ENCODE measurements at places on chromosomes 3 and 15.

- no peak for DNase-seq
Observed at GRCh38 chr3:84110787-84111186, 848.0 kb upstream of the CADM2 start.

GRCh38 chr3:171396048-171396447, 64.2 kb downstream of the TNIK start:
- no peak for DNase-seq

GRCh38 chr3:52532838-52533622, 627 bp downstream of the NT5DC2 start:
- DNase-seq: peak; percentile 58

GRCh38 chr15:77017091-77017660, 22.2 kb downstream of the PSTPIP1 start:
- no peak for DNase-seq

GRCh38 chr3:196867155-196867506, 589 bp upstream of the SENP5 start:
- DNase-seq: no peak

DNA sequence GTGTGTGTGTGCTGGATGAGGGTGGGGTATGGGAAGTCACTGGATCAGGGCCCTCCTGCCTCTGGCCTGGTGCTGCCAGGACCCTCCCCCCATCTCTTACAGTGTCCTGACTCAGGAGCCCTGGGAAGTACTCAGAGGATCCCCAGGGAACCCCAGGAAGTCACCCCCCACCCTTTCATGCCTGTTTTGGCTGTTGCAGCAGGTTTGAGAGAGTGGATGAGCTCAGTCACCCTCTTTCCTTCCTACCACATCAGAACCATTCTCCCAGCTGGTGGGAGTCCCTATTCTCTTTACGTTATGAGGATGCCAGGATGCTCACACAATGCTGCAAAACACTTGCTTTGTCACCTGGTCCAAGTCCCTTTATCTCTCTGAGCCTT, 59.0 kb downstream of the BDH1 start:
- no peak for DNase-seq

DNA sequence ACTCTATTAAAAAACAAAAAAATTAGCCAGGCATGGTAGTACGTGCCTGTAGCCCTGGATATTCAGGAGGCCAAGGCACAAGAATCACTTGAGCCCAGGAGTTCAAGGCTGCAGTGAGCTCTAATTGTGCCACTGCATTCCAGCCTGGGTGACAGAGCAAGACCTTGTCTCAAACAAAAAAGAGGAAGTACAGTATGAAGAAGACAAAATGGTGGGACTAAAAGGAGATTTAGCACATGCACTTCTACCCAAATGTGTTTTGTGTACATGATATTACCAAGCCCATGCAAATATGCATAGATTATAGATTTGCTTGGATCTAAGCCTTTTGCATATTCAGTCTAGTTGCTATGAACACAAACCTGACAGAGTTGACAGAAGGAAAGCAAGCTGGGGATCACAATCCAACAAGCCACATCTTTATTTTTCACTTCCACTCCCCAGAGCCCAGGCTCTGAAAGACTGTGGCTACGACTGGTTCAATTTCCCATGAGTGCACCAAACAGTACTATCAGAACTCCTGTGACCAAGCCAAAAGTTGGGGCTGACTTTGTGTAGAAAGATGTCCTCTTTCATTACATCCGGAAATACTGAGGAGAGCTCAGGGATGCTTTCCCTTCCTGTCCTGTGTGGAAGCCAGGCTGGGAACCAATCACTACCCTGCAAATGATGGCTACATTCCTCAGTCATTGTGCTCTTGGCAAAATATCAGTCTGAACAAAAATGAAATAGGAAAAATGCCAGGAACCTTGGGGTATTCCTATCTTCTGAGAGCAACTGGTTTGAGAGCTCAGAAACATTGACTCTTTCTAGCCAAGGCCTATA, 49.4 kb downstream of the TGM4 start:
- DNase-seq: no peak

GRCh38 chr3:188940573-188940932, 231.2 kb upstream of the TPRG1 start:
- no peak for DNase-seq

- no peak for DNase-seq
Observed at GRCh38 chr3:117103675-117104074, 394.1 kb downstream of the TUSC7 start.

GRCh38 chr3:133797396-133798105, 8.1 kb upstream of the SRPRB start:
- DNase-seq: no peak

DNA sequence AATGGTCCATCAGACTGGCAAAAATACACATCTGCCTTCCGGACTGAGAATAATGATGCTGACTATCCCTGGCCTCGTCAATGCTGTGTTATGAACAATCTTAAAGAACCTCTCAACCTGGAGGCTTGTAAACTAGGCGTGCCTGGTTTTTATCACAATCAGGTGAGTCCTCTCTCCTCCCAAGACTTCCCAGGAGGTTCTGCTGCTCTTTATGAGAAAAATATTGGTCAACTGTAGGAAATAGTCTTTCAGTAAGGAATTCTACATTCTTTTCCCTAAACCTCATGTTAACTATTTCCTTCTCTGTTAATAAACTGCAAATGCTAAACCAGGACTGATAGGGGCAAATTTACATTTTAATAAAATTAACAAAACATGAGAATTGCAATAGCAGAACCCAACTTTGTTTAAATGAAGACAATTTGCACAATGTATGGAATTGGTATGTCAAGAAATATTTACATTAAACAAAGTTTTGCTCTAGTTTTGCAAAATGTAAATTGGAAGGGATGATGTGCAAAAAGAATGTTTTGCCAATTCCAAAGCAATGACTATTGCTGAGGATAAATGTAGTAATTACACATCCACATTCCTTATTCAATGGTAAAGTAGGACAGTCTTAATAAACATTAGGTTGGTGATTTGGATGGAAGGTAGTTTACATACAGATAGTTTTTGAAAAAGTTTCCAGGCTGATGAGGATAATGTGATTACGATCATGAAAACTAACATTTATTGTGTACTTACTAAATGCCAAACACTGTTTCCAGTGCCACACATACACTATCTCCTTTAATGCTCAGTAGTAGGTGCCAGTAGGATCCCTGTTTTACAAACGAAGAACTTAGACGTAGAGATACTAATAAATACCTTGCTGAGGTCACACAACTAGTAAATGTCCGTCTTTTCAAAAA, 21.1 kb downstream of the UPK1B start:
- no peak for DNase-seq

DNA sequence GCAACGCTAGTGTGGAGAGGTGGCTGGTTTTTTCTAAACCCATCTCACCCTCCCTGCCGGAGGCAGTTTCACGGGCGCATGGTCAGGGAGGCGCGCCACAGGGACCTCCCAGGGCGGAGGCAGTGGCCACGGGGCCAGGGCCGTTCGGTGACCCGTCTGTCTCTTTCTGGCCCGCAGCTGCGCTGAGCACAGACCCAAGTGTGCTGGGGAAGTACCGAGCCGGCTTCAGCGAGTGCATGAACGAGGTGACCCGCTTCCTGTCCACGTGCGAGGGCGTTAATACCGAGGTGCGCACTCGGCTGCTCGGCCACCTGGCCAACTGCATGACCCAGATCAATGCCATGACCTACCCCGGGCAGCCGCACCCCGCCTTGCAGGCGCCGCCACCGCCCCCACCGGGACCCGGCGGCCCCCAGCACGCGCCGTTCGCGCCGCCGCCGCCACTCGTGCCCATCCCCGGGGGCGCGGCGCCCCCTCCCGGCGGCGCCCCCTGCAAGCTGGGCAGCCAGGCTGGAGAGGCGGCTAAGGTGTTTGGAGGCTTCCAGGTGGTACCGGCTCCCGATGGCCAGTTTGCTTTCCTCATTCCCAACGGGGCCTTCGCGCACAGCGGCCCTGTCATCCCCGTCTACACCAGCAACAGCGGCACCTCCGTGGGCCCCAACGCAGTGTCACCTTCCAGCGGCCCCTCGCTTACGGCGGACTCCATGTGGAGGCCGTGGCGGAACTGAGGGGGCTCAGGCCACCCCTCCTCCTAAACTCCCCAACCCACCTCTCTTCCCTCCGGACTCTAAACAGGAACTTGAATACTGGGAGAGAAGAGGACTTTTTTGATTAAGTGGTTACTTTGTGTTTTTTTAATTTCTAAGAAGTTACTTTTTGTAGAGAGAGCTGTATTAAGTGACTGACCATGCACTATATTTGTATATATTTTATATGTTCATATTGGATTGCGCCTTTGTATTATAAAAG, 1.8 kb downstream of the HES1 start:
- DNase-seq: peak; percentile 60

DNA sequence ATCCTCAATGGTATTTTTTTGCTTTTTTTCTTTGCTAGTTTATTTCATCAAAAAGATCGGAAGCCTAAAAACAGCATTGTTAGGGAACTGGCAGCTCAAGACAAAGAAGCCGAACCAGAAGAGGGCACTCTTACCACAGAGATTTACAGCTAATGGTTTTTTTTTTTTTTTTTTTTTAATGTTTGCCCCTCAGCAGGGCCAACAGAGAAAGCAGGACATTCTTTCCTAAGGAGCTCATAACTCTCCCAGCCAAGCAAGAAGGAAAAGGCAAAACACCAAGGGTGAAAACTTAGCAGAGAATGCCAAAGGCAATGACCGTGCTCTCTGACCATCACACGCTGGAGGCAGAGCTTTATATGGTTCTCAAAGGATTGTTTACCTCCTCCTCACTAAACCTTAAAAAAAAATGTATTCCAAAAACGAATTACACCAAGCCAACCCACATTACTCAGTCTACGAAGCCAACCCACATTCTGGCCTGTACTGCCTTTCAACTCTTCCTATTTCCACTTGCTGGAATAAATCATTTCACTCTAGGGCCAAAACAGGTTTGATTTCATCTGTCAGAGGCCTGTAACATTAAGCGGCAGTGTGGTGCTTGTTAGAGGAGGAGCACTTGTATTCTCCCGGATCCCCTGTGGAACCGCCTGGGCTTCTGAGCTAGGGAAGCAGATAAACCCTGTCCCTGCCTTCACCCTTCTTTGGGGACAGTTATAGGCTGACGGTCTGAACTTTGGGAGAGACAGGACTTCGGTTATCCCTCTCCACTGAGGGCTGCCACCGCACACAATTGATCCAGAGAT, 35.6 kb upstream of the GYG1 start:
- peak; percentile 76 for DNase-seq

GRCh38 chr3:177553012-177553411, 355.7 kb upstream of the TBL1XR1 start:
- no peak for DNase-seq

DNA sequence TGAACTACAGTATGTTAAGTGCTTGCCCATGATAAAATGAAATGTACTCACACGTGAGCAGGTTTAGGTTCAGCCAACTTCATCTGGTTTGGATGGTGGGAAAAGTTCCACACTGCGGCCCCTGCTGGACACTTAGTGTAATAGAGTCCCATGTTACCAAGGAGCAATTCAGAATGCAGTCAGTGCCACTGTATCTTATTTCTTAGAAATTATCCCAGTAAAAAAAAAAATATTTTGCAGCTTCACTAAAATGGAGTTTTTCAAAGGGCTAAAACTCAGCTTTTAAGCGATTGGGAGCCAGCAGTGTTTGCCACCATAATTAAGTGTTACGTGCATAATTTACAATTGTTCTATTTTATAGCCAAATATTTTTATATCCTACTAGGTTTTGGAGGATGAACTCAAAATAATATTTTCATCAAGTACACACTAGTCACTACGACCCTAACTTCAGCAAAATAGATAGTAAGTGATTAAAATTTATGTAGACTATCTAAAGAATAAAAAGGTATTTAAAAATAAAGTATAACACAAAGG, 371.7 kb upstream of the GBE1 start:
- DNase-seq: peak; percentile 70

GRCh38 chr15:94934440-94934839, 703.1 kb downstream of the MCTP2 start:
- no peak for DNase-seq

DNA sequence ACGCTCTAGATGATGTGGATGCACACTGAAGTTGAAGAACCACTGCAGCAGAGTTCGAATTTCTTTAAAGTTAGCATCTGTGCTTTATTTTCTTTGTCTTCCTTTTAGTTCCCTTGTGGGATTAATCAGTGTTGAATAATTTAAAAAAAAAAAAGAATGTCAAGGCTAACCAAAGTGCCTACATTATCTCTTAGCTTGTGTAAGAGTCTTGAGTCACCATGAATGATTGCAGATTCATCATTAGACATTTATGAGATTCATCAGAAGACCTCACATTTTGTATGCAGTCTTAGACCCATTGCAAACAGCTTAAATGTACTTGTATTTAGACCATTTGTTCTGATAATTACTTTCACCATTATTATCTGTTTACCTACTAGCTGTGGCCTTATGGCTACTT, 182.2 kb downstream of the FNDC3B start:
- DNase-seq: peak; percentile 78

DNA sequence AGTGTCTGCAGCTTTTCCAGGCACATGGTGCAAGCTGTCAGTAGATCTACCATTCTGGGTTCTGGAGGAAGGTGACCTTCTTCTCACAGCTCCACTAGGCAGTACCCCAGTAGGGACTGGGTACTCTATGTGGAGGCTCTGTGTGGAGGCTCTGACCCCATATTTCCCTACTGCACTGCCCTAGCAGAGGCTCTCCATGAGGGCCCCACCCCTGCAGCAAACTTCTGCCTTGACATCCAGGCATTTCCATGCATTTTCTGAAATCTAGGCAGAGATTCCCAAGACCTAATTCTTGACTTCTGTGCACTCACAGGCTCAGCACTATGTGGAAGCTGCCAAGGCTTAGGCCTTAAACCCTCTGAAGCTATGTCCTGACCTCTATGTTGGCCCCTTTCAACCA, 1060.0 kb downstream of the NAALADL2 start:
- DNase-seq: no peak

DNA sequence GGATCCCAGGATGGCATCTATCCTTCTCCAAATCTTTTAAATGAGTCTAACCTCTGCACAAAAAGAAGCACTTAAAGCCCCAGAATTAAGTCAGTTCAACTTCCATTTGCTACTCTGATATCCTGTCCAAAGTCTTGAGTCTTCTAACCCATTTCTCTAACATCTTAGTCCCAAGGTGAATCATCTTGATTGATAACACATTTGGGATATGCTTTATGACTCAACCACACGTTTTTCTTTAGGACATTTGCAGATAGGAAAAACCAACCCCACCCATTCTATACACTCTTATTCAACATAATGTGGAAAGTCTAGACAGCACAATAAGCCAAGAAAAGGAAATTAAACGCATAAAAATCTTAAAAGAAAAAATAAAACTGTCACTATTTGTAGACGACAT, 18.8 kb upstream of the TEX9 start:
- DNase-seq: no peak

DNA sequence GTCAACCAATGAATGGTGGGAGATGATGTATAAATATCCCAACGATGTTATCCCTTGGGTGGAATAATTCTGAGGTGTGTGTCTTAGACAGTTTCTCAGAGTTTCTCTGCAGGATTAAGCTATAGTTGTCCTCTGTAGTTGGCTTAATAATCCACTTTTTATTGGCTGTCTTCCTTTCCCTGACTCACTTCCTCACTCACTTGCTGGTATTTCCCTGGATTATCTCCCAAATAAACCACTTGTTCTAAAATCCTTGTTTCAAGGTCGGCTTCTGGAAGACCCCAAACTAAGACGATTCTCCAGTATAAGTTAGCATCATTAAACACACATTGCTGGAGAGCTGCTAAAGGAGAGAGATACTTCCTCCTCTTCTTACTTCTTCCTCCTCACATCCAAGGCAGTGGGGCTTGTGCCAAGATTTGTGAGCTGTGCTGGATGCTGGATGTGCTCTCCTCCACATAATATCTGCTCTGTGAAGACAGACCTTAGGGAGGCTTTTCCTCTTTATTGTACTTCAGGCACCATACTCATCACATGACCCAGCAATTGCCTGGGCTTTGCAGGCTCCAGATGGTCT, 22.5 kb upstream of the ROPN1 start:
- DNase-seq: no peak

- DNase-seq: no peak
Observed at GRCh38 chr3:110193074-110193473, 855.7 kb upstream of the DPPA4 start.

All from suppressor macrophage treated with lipopolysaccharide for 1 hour (primary cell).